ENCODE measurements at places on chromosomes 5 and 9. TPM values are rescaled to one million over a fixed set of nuclear protein-coding genes. Genes with fewer than 3 reads are reported as not detected.

SMIM33 gene
- total RNA-seq = not detected

DNA sequence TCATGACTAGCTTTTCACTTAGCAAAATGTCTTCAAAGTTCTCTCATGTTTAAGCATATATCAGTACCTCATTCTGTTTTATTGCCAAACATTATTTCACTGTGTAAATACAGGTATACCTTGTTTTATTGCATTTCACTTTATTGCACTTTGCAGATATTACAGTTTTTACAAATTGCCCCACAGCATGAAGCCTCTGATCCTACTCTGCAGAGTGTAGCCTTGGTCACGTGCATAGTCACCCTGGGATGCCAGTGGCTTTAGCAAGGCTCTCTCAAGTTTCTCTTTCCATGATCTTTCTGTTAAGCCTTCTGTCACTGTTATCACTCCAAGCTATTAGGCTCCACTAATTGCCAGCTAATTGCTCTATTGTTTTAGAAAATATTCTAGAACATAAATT is 182.2 kb upstream of the GRIA1 start:
- DNase-seq = no peak
- H3K27me3 ChIP-seq = peaks cover 3% of the 10 kb centered on the region
- no peaks in the 10 kb centered on the region for H3K4me1 ChIP-seq

ZNF346 gene
- total RNA-seq = 15.1 TPM

- H3K27ac ChIP-seq = no peak overlapping the region
- H3K4me3 ChIP-seq = no peak overlapping the region
- peaks cover 29% of the 10 kb centered on the region for H3K4me1 ChIP-seq
Measured at GRCh38 chr9:124366476-124367220, 48.6 kb downstream of the PSMB7 start.

PCDHA9 gene
- 2.0 TPM for total RNA-seq

- peak overlapping the region; percentile 93 for H3K27ac ChIP-seq
- no peak for DNase-seq
- H3K36me3 ChIP-seq = no peaks in the 10 kb centered on the region
- no peaks in the 10 kb centered on the region for H3K27me3 ChIP-seq
- H3K4me3 ChIP-seq = peak overlapping the region; percentile 57
Measured at GRCh38 chr9:16985559-16986348, 115.3 kb upstream of the BNC2 start.

PCDHGB6 gene
- 56.8 TPM for total RNA-seq

DNA sequence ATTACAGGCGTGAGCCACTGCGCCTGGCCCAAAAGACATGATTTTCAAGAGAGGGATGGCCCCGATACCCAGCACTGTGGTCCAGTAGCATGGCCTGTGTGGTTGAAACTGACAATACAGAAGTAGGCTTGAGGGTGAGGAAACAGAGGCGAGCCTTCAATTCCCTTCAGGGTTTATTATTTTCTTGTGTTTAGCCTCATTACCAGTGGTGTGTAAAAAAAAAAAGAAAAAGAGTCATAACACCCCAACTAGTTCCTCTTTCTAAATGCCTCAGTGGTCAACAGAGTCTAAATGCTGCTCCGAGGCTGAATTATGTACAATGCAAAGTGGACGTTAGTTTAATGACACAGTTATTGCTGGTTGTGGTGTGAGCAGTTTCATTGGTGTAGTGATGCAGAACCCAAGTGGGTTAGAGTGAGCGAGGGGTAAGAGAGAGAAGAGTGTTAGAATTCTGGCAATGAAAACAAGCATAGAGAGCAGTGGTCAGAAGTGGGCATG is 58.8 kb downstream of the SNX30 start:
- peaks cover 10% of the 10 kb centered on the region for H3K4me1 ChIP-seq
- no peak overlapping the region for H3K27ac ChIP-seq
- peaks cover 7% of the 10 kb centered on the region for H3K36me3 ChIP-seq
- H3K4me3 ChIP-seq = no peak overlapping the region

DNA sequence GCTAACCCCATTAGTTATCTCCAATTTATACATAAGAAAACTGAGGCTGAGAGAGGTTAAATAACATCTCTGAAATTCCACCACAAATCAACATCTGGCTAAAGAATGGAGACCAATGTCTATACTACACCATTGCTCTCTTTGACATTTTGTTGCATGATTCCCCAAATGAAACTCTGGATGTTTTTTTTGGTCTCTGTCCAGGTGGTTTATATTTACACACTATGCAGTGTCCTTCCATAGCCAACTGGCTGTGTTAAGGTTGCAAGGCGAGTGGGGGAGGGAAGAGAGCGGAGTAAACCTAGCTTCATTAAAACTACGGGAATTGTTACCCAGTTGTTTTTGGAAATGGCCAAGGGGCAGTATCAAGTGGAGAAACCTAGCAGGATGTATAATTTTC is 67.2 kb downstream of the KIF4B start:
- H3K27ac ChIP-seq = no peak overlapping the region
- H3K4me1 ChIP-seq = peaks cover 28% of the 10 kb centered on the region
- H3K36me3 ChIP-seq = peaks cover 3% of the 10 kb centered on the region
- no peak overlapping the region for H3K4me3 ChIP-seq
- H3K27me3 ChIP-seq = peaks cover 1% of the 10 kb centered on the region
- DNase-seq = no peak

PPP3R2 gene
- not detected for total RNA-seq

LHX6 gene
- total RNA-seq = not detected

DNA sequence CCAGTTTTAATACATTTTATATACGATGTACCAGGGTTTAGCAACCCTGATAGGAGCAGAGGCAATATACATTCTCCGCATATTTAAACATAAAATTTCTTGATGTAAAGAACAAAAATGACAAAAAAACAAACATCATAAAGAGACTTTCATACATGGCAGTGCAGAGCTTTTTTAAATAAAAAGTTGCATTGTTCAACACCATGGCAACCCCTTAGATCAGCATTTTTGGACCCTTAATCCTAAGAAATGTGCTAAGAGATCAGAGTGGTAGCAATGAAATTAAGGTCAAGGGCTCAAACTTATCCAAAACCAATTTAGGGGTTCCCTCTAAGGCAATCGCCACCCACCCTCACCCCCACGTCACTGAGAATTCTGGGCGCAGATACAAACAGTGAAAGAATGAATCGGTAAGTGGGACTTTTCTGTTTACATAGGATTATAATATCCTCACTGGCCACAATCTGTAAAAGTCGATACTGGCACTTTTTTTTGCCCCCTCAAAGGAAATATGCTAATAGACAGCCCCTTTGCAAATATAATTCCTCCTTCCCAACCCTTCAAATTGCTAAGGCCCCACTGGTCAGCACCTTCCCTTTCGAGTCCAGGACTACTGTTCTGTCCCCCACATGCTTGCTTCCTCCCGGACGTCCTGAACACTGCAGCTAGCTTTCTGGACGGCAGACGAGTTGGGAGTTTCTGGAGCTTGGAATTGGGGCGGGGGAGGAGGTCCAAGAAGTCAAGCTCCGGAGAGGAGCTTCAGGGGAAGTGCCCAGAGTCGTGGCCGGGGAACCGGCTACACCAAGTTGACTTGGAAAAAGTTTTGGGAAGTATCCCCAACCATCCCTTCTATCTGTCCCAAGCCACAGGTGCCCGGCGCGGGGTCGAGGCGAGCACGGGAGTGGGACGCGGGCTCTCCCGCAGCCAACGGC is 2.2 kb downstream of the GAS1 start:
- H3K4me1 ChIP-seq = peaks cover 48% of the 10 kb centered on the region
- H3K27me3 ChIP-seq = no peaks in the 10 kb centered on the region

IL13 gene
- total RNA-seq = not detected

GRCh38 chr5:131685516-131686171 is 50.6 kb upstream of the RAPGEF6 start:
- H3K4me3 ChIP-seq = no peak overlapping the region
- H3K27ac ChIP-seq = no peak overlapping the region
- H3K36me3 ChIP-seq = peaks cover 17% of the 10 kb centered on the region
- DNase-seq = no peak

GRCh38 chr9:36551129-36551528 is 21.6 kb upstream of the MELK start:
- peak overlapping the region; percentile 77 for H3K27ac ChIP-seq
- DNase-seq = no peak
- H3K27me3 ChIP-seq = peaks cover 8% of the 10 kb centered on the region
- H3K4me3 ChIP-seq = no peak overlapping the region
- H3K36me3 ChIP-seq = no peaks in the 10 kb centered on the region
- H3K4me1 ChIP-seq = peaks cover 17% of the 10 kb centered on the region

GRCh38 chr5:39257554-39257953 is 38.2 kb upstream of the FYB1 start:
- no peak overlapping the region for H3K4me3 ChIP-seq
- DNase-seq = no peak
- H3K4me1 ChIP-seq = no peaks in the 10 kb centered on the region
- no peak overlapping the region for H3K27ac ChIP-seq

GRCh38 chr9:137494104-137494544 is 35.0 kb upstream of the NSMF start:
- H3K4me3 ChIP-seq = no peak overlapping the region
- H3K4me1 ChIP-seq = peaks cover 3% of the 10 kb centered on the region
- DNase-seq = no peak
- no peaks in the 10 kb centered on the region for H3K27me3 ChIP-seq
- no peak overlapping the region for H3K27ac ChIP-seq
- peaks cover 7% of the 10 kb centered on the region for H3K36me3 ChIP-seq

- peak overlapping the region; percentile 90 for H3K27ac ChIP-seq
- peak overlapping the region; percentile 43 for H3K4me3 ChIP-seq
- DNase-seq = peak; percentile 86
- no peaks in the 10 kb centered on the region for H3K27me3 ChIP-seq
Measured at GRCh38 chr5:430214-430925, 12.6 kb upstream of the EXOC3 start.

ADAMTS12 gene
- total RNA-seq = 32.9 TPM

- peaks cover 4% of the 10 kb centered on the region for H3K27me3 ChIP-seq
- H3K4me3 ChIP-seq = no peak overlapping the region
- no peak for DNase-seq
- H3K36me3 ChIP-seq = no peaks in the 10 kb centered on the region
- no peak overlapping the region for H3K27ac ChIP-seq
- H3K4me1 ChIP-seq = no peaks in the 10 kb centered on the region
Measured at GRCh38 chr5:159807586-159807985, 108.7 kb upstream of the ADRA1B start.

GRCh38 chr9:96450613-96451528 is 902 bp downstream of the HABP4 start:
- H3K4me1 ChIP-seq = peaks cover 30% of the 10 kb centered on the region
- no peak for DNase-seq
- peak overlapping the region; percentile 92 for H3K27ac ChIP-seq
- peak overlapping the region; percentile 90 for H3K4me3 ChIP-seq

DNA sequence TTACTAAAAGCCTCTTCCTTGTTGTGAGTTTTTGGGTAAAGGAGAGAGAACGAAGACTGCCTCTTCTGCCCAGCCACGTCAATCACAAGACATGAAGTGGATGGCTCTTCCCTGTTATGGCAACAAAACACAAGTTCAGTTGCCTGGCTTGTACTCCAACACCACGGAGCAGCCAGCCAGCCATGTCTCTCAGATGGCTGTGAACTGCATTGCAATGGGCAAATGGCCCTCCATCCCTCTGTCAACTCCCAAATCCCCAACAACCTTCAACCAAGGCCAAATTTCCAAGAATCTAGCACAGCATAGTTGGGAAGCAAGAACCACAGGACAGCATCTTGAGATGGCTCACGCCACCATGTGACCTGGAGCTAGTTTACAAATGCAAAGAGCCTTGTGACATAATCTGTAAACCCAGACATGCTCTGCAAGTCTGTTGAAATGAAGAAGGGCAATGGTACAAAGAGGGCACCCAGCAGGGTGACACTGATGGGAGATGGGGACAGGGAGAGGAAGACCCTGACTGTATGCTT is 53.9 kb downstream of the ZNF366 start:
- peak overlapping the region; percentile 99 for H3K27ac ChIP-seq
- H3K4me3 ChIP-seq = no peak overlapping the region
- no peaks in the 10 kb centered on the region for H3K27me3 ChIP-seq
- H3K4me1 ChIP-seq = peaks cover 45% of the 10 kb centered on the region
- DNase-seq = no peak

DNA sequence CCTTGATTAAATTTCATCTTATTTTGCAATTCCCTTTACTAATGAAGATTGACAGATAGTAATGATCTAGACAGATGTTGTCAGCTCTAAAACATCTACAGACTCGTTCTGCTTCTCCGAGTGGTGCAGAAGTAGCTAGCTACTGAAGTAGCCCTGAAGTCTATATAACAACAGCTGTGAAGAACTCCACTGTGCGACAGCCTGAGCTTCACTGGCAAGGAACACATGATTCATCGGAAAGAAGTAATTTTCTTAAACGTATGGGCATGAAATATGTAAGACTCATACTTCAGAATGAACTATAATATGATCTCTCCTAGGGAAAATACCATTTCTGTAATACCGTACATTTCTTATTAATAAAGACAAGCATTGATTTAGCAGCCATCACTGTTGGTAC is 96.2 kb downstream of the TRPM3 start:
- H3K36me3 ChIP-seq = no peaks in the 10 kb centered on the region
- H3K27ac ChIP-seq = no peak overlapping the region
- no peak overlapping the region for H3K4me3 ChIP-seq
- no peak for DNase-seq
- H3K27me3 ChIP-seq = peaks cover 24% of the 10 kb centered on the region

ADGRD2 gene
- total RNA-seq = not detected

CFAP77 gene
- 0.63 TPM for total RNA-seq

LRRC19 gene
- not detected for total RNA-seq

GRAMD2B gene
- total RNA-seq = 72.4 TPM

S1PR3 gene
- total RNA-seq = 5.2 TPM

DNA sequence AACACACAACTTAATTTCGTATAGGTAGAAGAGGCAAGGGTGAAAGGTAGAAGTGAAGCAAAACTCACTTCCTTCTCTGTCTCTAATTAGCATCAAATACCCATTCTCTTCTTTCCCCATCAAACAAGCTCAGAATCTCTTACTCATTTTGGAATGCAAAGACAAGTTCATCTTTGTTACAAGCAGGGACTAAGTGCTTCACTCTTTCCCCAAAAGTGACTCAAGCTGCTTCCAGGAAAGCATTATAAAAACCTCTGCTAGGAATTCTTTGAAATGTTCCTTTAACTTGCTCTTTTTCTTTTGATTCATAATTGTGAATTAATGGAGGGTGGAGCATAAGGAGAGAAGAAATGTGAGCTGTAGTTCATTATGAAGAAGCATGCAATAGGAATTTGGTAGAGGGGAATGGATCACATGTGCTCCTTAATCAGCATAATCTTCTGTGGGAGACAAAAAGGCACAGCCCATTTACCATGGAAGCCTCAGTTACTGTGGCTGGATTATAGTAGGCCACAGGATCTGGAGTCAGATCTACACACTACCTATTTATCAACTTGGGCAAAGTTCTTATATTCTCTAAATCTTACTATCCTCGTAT is 109.5 kb upstream of the DPYSL3 start:
- H3K27ac ChIP-seq = no peak overlapping the region
- H3K36me3 ChIP-seq = peaks cover 7% of the 10 kb centered on the region
- no peaks in the 10 kb centered on the region for H3K4me1 ChIP-seq
- no peaks in the 10 kb centered on the region for H3K27me3 ChIP-seq
- no peak for DNase-seq
- no peak overlapping the region for H3K4me3 ChIP-seq
